Natural killer cell (primary cell): ENCODE measurements at places on chromosomes 3 and 15. TPM values are rescaled to one million over a fixed set of nuclear protein-coding genes. Genes with fewer than 3 reads are reported as not detected.

The CHRNA7 gene
- total RNA-seq, result 3.1 TPM

The RASGRP1 gene
- 65.9 TPM for total RNA-seq

The PYDC2 gene
- not detected for total RNA-seq

The SLC38A3 gene
- 0.82 TPM for total RNA-seq

The CLCN2 gene
- 8.2 TPM for total RNA-seq

The BNC1 gene
- total RNA-seq, result not detected

The KLF15 gene
- 0.23 TPM for total RNA-seq

The CLSTN2 gene
- total RNA-seq, result 0.05 TPM

The SLC6A11 gene
- not detected for total RNA-seq

The SEMA6D gene
- not detected for total RNA-seq

The TLR9 gene
- 0.20 TPM for total RNA-seq

The CLDN11 gene
- not detected for total RNA-seq

The VIPR1 gene
- 3.1 TPM for total RNA-seq

The LRRIQ4 gene
- not detected for total RNA-seq

The SH3GL3 gene
- not detected for total RNA-seq

The GABRA5 gene
- total RNA-seq, result not detected

The GREM1 gene
- not detected for total RNA-seq

The PPP1R14D gene
- not detected for total RNA-seq

The CHRNA3 gene
- not detected for total RNA-seq

The ADGRG7 gene
- total RNA-seq, result not detected

The ITIH1 gene
- total RNA-seq, result not detected

The RASL12 gene
- total RNA-seq, result not detected

The ANKRD63 gene
- not detected for total RNA-seq

The NR1I2 gene
- 0.25 TPM for total RNA-seq

The CHRFAM7A gene
- total RNA-seq, result 32.5 TPM
